ENCODE measurements at places on chromosomes 7 and 10. TPM values are rescaled to one million over a fixed set of nuclear protein-coding genes. Genes with fewer than 3 reads are reported as not detected.

Gene CLDN4
- 1.5 TPM for total RNA-seq

Gene ZSCAN21
- 10.7 TPM for total RNA-seq

Gene CCDC146
- 1.8 TPM for total RNA-seq

Gene KAZALD1
- 0.23 TPM for total RNA-seq

Gene GIMAP2
- total RNA-seq: 0.94 TPM

Gene DTX2
- 53.5 TPM for total RNA-seq

Gene TMEM26
- total RNA-seq: not detected

Gene ECHS1
- total RNA-seq: 89.7 TPM
